ENCODE measurements at places on chromosomes 13 and 19.
A peak's percentile ranks its signal among the peaks of the same experiment; 100 is the strongest.

DNA sequence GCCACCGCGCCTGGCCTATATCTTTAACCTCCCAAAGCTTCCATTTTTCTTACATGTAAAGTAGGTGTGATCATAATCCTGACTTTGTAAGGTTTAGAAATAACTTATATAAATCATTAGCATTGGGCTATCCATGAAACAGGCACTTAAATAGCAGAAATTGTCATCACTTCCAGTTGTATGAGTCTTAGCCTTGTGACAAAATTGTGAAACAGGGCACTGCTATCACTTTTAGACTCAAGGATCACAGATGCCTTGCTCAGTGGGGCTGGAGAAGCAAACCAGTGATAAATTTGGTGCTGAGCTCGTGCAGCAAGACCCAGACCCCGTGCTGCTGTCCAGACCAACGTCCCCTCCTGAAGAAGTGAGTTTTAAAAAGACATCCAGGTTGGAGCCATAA is 209.7 kb downstream of the KATNAL1 start:
- DNase-seq, result no peak

GRCh38 chr13:98927951-98928927 is 49.6 kb downstream of the DOCK9 start:
- DNase-seq, result no peak

DNA sequence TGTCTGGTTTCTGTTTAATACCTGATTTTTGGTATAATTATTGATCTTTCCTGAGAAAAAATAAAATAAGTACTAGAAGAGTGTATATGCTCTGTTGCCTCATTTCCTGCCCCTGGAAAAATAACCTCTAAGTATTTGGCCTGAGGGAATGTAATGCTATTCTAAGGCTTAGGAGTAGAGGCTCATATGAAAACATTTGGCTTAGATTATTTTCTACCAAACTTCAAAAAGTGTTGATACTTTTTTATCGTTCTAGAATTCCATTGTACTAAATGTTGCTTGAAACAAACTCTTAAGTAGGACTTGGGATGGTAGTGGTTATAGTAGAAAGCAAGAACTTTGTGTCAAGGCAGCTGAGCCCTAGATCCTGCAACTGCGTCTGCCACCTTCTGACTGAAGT is 57.8 kb downstream of the COG3 start:
- no peak for DNase-seq

DNA sequence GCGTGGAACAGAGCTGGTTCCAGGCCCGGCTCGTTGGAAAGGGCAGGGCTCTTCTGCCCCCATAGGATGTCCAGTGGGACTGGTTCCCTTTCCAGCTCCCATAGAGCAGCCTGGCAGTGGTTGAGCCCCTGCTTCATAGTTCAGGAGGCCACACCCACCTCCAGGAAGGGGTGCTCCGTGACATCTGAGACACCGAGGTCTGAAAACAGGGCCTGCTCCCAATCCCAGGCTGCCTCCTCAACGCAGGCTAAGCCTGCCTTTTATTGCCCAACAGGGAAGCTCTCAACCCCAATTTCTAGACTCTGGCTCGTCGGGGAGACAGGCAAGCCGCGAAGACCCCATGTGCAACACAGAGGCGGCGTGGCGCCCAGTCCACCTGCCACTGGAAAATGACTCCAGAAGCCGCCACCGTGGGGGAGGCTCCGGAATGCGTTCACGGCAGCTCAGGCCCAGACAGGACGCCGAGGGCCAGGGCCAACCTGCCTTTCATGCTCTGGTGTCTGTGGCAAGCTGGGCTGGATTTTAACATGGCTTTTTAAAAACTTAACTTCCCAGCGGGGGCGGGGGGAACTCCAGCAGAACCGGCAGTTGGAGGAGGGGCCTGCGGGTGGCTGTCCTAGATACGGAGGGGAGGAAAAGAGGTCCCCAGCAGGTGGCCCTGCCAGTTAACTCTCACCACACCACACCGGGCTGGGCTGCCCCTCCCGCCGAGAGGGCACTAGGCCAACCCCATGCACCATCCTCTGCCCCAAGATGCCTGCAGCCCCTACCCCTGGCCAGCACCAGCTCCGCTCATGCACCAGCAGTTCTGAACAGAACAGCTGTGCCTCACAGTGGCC is 17.9 kb upstream of the TINCR start:
- DNase-seq, result peak; percentile 66

DNA sequence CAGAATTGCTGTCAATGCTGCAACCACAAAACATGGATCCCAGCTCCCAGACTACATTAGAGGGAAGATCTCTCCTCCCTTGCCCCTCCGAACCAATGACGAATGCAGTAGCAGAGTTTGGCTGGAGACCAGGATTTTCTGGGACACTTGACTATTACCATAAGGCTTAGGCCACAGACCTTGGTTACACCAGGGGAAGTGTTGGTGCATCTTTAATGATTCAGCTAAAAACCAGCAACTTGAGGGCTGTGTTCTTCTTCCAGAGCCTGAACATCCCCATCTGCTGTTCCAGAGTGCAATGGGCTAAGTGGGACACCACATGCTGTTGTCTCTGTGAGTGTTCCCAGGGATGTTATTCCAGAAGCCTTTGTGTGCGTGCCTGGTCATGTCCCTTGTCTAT is 528.2 kb downstream of the LMO7 start:
- no peak for DNase-seq

DNA sequence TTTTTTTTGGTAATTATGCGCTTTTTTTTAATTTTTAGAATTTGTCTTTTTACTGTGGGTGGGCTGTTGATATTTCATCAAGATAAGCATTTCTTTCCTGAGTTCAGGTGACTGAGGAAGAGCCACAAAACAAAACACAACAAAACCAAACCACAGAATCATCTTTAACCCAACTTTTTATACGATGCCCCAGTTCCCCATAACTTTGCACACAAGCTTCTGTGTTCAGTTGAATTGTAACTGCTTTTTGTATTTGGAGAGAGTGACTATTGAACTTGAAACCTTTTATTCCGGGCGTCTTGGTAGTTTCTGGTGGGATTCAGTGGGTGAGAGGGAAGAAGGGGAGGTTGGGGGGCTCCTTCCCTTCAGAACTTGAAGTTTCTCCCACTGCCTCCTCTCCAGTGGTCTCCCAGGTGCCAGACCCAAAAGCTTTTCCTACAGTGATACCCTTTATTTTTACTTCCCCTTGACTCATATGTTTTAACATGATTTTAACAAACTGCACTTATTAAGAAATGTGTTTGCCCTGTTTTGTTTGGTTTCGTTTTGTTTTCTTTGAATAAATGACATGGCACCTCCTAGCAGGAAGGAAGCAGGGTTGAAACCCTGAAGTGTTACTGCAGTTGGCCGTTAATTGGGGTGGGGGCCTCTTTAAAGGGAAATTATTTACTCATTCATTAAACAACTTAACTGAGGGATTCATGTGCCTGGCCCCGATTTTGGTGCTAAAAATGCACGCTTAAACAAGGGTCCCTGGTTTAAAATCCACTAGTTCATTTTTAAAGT is 2.7 kb upstream of the CCDC97 start:
- no peak for DNase-seq

DNA sequence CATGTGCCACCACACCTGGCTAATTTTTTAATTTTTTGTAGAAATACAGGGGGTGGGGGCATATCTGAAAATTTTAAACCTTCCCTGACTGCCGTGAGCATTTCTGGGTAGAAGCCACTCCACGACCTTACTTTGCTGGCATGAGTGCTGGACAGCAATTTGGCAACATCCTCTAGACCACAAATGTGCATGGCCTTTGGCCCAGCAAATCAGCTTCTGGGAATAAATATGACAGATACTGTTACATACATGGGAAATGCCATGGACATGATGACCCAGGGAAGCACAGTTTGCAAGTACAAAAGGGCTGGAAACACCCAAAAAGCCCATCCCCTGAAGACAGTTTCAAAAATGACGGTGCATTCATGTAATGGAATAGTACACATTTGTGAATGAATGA is 3.2 kb upstream of the PVR start:
- DNase-seq, result no peak

GRCh38 chr19:56712611-56713276 is 41.2 kb upstream of the ZNF835 start:
- no peak for DNase-seq

- DNase-seq, result no peak
These were observed 1.1 kb downstream of the ZNF625 start for GRCh38 chr19:12155324-12155860.

- DNase-seq, result no peak
These were observed 279.8 kb downstream of the DCLK1 start for GRCh38 chr13:35851356-35851755.

DNA sequence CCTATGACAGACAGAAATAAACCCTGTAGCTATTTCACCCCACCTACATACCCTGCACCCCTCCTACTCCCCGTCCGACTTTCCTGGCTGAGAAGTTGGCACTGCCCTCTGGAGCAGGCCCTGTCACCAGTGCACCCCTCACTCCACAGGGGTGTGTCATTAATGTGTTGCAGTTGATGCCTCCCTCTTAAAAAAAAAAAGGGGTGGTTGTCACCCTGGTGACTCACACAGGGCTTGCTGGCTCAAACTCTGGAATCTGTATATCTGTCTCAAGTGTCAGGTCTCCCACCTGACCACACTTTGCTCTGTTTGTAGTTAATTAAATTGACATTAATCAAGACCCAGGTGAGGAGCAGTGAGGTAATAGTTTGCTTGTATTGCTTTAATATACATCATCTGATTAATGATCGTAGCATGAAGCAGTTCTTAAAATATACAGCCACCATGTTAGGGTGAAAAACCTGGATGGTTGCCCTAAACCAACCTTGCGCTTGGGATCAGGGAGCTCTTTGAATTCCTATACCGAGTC is 2.0 kb upstream of the GATAD2A start:
- no peak for DNase-seq

DNA sequence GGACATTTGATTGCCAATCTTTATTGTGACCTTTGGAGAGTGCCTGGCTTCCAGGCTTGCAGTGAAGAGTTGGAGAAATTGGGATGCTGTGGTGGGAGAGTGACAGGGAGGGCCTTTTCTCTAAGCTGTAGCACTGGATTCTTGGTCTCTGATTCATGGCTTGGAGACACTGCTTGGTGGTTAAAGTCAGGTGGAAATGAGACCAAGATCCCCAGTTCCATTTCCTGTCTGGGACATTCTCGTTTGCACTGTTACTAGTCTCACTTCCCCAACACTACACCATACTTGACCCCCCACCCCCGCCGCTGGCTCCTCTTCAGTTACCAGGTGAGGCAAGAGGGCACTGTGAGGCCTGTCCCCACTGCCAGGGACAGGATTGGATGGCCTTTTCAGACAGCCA is 2.9 kb downstream of the SUPT5H start:
- no peak for DNase-seq

DNA sequence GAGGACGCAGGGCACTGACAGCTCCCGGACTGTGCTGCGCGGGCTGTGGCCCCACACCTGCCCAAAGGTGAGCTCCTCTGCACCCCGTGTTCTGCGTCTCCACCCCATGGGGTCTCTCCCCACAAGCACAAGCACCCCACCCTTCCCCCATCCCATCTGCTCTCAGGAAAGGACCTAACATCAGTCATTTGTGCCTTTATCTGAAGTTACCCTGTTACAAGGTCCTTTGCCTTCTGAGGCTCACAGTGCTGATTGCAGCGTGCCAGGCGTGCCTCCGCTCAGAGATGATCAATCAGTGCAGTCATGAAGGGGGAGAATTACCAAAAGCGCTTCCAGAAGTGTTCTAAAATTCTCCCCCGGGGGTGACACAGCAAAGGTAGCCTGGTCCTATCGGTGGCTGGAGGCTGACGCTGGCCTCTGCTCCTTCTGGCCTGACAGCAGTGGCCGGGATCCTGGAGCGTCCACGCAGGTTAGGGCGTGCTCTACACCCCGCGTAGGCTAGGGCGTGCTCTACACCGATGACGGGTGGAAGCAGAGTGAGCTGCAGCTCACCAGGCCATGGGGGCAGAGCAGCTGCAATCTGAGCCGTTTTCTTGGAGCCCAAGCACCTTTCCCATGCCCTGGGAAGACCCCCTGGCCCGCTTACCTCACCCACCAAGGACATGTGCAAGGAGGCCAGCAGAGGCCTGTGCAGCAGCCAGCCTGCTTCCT is 84.7 kb upstream of the TM9SF2 start:
- no peak for DNase-seq

- DNase-seq, result peak; percentile 89
These were observed 34.6 kb upstream of the KATNAL1 start for GRCh38 chr13:30341815-30342570.

- peak; percentile 66 for DNase-seq
These were observed 885 bp downstream of the TGFB1 start for GRCh38 chr19:41352609-41353465.

DNA sequence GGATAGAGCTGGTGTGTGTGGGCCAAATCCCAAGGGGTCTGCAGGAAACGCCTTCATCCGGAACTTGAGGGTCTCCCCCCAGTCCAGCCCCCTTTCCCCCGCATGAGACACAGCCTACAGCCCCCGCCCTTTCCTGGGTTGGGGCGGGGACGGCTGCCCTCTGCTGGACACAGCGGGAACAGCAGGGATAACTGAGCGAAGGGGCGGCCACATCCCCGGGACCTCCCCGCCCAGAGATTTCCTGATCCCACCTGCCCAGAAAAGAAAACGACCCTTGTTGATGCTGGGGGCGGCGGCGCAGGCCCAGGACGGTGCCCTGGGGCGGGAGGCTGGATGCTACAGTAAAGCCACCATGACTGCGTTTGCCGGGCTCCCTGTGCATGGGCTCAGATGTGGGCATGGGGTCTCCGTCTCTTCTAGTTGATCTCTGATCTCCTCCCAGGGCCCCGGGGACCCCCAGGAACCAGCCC is 14.2 kb downstream of the ONECUT3 start:
- DNase-seq, result peak; percentile 79

DNA sequence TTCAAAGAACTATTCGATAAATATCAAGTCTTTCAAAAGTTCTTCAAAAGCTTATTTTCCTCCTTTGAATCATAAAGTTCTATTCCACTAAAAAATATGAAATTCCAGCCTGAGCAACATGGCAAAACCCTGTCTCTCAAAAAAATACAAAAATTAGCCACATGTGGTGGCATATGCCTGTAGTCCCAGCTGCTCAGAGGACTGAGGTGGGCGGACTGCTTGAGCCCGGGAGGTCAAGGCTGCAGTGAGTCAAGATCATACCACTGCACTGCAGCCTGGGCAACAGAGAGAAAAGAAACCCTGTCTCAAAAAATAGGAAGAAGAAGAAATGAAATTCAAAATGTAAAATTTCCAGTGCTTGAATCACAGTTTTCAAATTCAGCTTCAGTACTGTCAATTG is 24.6 kb downstream of the CAB39L start:
- DNase-seq, result no peak

- no peak for DNase-seq
These were observed 7.0 kb downstream of the NCLN start for GRCh38 chr19:3192684-3193083.

- DNase-seq, result no peak
These were observed 1705.0 kb downstream of the OLFM4 start for GRCh38 chr13:54733639-54734038.

- DNase-seq, result peak; percentile 55
These were observed 22.1 kb upstream of the POMP start for GRCh38 chr13:28636677-28637317.

DNA sequence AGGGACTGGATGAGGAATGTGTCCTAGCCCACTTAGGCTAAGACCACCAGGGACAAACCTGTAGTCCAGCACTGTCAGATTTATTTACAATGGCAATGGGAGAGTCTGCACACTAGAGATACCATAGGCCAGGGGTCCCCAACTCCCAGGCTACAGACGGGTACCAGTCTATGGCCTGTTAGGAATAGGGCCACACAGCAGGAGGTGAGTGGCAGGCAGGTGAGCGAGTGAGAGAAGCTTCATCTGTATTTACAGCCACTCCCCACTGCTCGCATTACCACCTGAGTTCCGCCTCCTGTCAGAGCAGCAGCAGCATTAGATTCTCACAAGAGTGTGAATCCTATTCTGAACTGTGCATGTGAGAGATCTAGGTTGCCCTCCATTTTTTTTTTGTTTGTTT is 2.4 kb downstream of the THAP8 start:
- DNase-seq, result no peak

Data from right forelimb (tissue), 1 donor.